Activated T-cell treated with anti-CD3 and anti-CD28 coated beads for 24 hours (primary cell): ENCODE measurements at places on chromosomes 1 and 21.
A peak's percentile ranks its signal among the peaks of the same experiment; 100 is the strongest.

DNA sequence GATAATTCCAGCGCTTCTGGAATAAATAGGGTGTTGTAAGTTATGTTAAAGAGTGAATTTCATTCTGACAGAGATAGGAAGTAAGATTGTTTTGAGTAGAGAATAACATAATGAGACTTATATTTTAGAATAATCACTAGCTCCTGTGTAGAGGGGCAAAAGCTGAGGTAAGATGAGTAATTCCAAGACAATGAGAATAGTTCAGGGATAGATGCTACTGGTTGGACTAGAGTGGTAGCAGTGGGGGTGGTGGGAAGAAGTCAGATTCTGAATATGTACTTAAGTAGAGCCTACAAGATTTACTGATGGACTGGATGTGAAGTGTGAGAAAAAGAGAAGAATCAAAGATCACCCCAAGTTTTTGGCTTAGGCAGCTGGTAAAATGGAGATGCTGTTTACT lies 23.3 kb upstream of the MOV10 start:
- DNase-seq = no peak

GRCh38 chr1:211829343-211830054 lies 1.1 kb downstream of the LPGAT1 start:
- no peak for DNase-seq

GRCh38 chr1:107548276-107548675 lies 407.4 kb downstream of the NTNG1 start:
- DNase-seq = no peak

- DNase-seq = no peak
Observed at GRCh38 chr1:66403007-66403731, 130.8 kb upstream of the SGIP1 start.

- no peak for DNase-seq
Observed at GRCh38 chr1:117630423-117630998, 24.7 kb downstream of the TENT5C start.

GRCh38 chr1:86758570-86758969 lies 54.2 kb downstream of the SH3GLB1 start:
- DNase-seq = no peak

DNA sequence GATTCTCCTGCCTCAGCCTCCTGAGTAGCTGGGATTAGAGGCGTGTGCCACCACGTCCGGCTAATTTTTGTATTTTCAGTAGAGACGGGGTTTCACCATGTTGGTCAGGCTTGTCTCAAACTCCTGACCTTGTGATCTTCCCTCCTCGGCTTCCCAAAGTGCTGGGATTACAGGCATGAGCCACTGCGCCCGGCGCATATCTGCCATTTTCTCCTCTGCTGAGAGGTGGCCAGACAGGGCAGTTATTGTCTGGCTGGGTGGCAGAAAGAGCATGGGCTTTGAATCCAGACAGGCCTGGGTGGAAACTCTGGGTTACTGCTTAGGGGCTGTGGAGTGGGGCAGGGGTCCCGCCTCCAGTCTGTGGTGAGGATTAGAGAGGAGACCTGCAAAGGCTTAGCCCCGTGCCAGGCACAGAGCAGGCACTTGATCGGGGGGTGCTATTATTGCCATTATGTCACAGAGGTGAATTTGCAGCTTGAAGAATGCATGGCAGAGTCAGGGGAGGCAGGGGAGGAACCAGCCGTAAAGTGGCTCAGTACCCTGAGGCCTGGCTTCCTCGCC lies 73.9 kb downstream of the MAN1C1 start:
- no peak for DNase-seq

DNA sequence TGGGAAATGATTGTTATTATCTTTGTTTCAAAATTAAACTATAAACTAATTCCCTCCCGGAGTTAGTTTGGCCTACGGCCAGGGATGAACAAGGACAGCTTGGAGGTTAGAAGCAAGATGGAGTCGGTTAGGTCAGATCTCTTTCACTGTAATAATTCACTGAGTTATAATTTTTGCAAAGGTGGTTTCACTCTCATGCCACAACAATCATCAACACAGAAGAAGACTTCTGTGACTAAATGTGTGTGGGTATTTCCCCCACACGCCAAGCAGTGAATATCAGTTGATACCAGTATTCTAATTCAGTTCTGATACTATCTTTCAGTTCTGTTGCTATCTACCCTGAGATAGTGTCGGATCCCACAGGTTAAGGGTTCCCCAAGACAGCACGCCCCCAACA lies 215.1 kb downstream of the S1PR1 start:
- peak; percentile 18 for DNase-seq

GRCh38 chr1:100578201-100578600 lies 40.3 kb downstream of the GPR88 start:
- DNase-seq = no peak

DNA sequence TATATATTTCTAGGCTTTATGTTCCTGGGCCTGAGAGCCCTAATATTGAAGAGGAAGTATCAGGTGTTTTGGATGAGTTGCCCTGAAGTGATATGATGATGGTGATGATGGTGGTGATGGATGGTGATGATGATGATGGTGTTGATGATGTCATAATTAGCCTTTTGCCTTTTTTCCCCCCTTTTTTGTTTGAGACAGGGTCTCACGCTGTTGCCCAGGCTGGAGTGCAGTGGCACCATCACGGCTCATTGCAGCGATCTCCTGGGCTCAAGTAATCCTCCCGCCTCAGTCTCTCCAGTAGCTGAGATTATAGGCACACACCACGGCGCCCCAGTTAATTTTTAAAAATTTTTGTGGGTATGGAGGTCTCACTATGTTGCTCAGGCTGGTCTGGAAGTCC lies 76.5 kb downstream of the CNST start:
- no peak for DNase-seq

DNA sequence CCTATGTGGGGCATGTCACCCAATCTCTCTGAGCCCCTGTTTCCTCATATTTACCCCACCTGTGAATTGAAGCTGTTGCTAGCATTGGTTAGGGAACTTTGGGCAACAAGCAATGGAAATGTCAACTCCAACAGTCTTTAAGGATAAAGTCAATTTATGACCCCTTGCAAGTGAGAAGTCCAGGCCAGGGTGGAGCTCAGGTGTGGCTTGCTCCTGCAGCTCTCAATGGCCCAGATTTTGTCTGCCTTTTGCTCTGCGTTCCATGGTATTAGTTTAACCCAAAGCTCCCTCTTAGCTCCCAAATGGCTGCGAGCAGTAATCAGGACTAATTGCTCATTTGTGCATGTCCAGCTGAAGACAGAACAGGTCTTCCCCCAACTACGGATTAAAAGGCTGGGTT lies 70.4 kb upstream of the ABCG1 start:
- no peak for DNase-seq

DNA sequence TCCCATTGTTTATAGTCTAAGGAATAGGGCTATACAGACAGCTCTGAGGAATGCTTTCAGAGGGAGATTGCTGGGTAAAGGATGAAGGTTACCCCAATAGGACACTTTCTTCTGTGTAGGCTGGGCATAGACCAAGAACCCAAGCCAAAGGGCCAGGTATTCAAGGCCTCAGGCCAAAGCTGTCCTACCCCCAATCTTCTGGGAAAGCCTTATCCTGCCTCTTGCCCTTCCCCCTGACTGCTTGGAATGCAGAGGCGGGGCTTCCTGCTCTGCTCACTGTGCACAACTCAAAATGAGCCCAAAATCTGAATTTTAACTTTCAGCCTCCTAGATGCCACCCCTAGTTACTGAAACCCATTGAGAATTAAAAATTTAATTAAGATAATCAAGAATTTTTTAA lies 2.2 kb downstream of the OR10Z1 start:
- no peak for DNase-seq

DNA sequence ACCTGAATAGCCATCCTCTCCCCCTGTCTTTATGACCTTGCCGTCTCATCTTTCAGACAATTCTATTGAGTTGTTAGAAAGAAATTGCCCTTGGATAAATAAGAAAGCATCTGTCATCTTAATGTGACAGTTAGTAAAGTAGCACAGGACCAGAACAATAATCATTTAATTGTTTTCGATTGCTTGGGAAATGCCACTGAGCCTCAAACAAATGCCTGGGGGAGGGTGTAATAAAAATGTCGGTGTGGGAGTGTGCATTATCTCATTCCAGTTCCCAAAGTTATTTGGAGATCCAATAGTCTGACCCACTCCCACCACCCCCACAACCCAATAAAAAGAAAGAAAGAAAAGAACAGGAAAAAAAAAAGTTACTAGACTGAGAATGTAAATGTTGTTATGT lies 509.3 kb upstream of the LRRC7 start:
- DNase-seq = no peak

DNA sequence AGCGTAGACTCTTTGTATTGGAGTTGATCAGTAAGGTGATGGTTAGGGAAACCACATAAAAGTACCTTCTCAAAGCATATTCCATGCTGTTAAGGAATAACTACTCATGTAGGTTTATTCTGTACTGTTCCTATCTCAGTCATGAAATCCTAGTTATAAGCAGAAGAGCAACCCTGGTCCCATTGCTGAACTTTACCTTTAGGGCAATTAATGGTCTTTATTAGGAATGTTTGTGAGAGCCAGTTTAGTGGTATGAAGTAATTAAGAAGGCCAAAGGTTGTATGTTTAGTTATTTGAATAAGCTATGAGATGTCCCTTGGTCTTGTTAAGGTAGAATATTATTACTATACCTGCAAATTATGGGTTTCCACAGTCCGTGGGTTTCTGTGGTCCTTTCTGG lies 44.0 kb downstream of the ACP6 start:
- no peak for DNase-seq

DNA sequence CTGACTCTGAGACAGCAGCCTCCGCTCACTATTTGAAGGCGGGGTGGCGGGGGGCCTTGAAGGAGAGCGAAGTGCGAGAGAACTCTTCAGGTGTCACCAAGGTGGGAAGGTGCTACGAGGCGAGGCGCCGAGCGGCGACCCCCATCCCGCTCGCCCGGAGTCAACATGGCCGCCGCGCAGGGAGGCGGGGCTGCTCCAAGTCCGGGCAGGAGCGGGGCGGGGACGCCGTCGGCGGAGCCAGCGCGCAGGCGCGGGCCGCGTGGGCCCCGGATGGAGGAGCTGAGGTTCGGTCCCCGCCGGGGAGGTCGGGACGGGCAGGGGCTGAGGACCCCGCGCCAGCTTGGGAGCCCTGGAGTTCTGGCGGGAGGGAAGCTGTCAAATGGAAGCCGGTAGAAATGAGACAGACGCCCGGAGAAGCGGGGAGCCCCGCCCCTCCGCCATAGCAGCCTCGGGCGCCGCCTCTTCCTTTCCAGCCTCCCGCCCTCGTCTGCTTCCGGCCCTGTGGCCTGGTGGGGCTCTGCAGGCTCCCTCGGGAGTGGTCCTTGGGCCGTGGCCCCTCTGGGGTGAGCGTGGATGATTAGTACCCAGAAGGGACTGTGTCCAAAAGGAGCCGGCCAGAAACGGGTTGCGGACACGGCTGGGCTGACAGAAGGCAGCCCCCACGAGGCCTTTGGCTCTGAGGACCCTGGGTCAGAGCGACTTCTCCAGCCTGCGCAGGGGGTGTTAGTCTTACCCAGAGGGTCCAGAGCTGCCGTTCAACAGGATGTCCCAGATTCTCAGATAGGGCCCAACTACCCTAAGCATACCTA lies at the start of gene PIGV:
PIGV (plus strand) TSS at position 245 of the 809 bp plus-strand sequence. CDS start 2,866 bp downstream, outside the sequence.
- DNase-seq = peak; percentile 86

GRCh38 chr1:223319398-223319797 lies 44.6 kb downstream of the SUSD4 start:
- no peak for DNase-seq

- no peak for DNase-seq
Observed at GRCh38 chr1:175273376-175274031, 80.9 kb upstream of the KIAA0040 start.

GRCh38 chr21:44954281-44954771 lies 14.5 kb downstream of the SLX9 start:
- no peak for DNase-seq

GRCh38 chr1:220878191-220879075 lies 810 bp upstream of the HLX start:
- DNase-seq = no peak

GRCh38 chr1:216866714-216867113 lies 143.5 kb upstream of the ESRRG start:
- no peak for DNase-seq

DNA sequence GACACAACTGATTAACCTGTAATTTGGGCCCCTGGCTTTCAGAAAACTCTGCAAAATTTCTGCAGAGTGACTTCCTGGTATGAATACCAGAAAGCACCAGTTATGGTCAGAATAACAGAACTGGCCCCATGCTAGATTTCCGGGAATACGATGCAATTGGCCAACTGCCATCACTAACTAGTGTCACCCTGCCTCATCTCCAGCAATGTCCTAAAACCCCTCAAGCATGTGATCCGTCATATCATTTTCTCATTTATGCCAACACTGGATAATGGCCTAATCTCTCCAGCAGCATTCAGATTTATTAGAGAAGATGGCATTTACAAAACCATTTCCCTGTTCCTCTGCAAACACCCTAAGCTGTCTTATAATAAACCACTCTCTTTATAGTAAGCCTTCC lies 15.4 kb downstream of the KAZN start:
- no peak for DNase-seq

DNA sequence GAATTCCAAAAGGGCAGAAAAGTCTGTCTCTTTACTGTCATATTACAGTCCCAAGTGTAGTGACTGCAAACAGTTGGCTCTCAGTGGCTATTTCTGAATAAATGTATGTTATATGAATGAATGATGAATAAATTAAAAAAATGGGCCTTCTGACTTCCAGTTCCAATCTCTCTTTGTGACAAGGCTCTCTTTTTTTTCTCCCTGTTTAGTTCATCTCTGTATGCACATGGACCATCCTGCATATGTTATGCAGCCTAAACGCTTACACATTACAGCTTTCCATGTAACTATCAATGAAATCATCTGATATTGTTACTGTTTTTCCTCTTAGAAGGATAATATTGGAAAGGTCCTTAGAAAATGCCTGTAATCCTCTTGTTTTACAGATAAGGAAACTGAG lies 363.0 kb downstream of the NUF2 start:
- no peak for DNase-seq

- no peak for DNase-seq
Observed at GRCh38 chr1:44777969-44778635, 2.8 kb downstream of the RPS8 start.

- no peak for DNase-seq
Observed at GRCh38 chr1:166020210-166020609, 146.6 kb downstream of the FAM78B start.

GRCh38 chr1:20379075-20379474 lies 88.4 kb downstream of the VWA5B1 start:
- DNase-seq = no peak
